IMR-90 (cell line): ENCODE measurements at places on chromosomes 12 and 14. TPM values are rescaled to one million over a fixed set of nuclear protein-coding genes. Genes with fewer than 3 reads are reported as not detected.

DNA sequence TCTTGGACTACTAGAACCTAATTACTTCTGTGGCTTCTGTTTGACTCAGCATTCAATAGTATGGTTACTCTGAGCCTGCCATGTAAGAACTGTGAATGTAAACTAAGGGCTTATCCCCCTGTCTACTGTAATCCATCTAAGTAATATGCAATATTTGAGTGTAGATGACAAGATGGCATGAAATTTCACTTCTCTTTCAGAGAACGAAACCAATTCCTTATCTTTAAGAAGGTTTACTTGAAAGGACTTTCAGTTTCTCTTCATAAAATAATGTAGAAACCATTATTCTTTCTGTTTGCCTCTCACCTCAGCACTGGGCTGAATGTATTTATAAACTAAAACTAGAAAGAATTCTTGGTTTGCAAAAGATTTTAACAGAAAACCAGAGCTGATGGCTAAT is 60.4 kb upstream of the ARID2 start:
- H3K27ac ChIP-seq, result no peak overlapping the region
- no peaks in the 10 kb centered on the region for H3K36me3 ChIP-seq
- peak overlapping the region; percentile 27 for H3K4me3 ChIP-seq

- no peak overlapping the region for H3K4me3 ChIP-seq
- H3K4me1 ChIP-seq, result no peaks in the 10 kb centered on the region
- no peak for DNase-seq
- H3K36me3 ChIP-seq, result no peaks in the 10 kb centered on the region
- H3K27ac ChIP-seq, result no peak overlapping the region
Measured at GRCh38 chr12:111102102-111102739, 181.8 kb upstream of the MYL2 start.

- no peaks in the 10 kb centered on the region for H3K27me3 ChIP-seq
- H3K4me3 ChIP-seq, result no peak overlapping the region
- H3K27ac ChIP-seq, result no peak overlapping the region
- no peaks in the 10 kb centered on the region for H3K4me1 ChIP-seq
- no peaks in the 10 kb centered on the region for H3K36me3 ChIP-seq
Measured at GRCh38 chr14:43132441-43132840, 1374.6 kb downstream of the FSCB start.

DNA sequence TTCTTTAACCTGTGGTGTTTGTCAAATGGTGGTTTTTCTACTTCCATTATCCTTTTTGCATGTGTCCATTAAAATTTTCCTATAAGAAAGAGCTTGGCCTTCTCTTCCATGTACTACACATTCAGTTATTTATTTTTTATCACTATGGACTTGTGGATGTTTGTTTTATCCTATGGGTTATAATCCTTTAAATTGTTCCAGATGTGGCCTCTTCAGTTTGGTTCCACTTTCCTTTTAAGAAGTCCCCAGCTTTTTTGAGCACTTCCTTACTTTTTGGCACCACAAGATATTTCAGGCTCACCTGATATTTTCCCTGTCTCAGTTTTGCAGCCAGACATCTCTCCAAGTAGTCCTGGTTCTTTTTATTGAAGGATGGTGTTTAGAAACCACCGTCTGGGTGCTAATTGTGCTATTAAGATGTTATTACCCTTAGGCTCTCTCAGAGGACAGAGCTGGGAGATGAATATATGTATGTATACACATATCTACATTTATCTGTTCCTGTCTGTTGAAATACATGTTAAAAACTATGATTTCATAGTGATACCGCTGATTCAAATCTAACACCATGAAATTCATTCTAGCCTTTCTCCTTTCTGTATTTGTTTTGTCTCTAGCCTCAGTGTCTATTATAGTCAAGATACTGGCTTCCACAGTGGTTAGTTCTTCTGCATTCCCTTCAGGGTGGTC is 408.5 kb upstream of the RGS6 start:
- H3K4me3 ChIP-seq, result no peak overlapping the region
- DNase-seq, result peak; percentile 42
- no peaks in the 10 kb centered on the region for H3K36me3 ChIP-seq
- peaks cover 9% of the 10 kb centered on the region for H3K4me1 ChIP-seq
- H3K27me3 ChIP-seq, result no peaks in the 10 kb centered on the region

- H3K36me3 ChIP-seq, result no peaks in the 10 kb centered on the region
- H3K4me1 ChIP-seq, result no peaks in the 10 kb centered on the region
- H3K27me3 ChIP-seq, result no peaks in the 10 kb centered on the region
- no peak overlapping the region for H3K27ac ChIP-seq
- H3K4me3 ChIP-seq, result no peak overlapping the region
- DNase-seq, result peak; percentile 31
Measured at GRCh38 chr12:40312982-40313576, 88.3 kb downstream of the LRRK2 start.

GRCh38 chr14:80464531-80465149 is 253.3 kb upstream of the DIO2 start:
- H3K27me3 ChIP-seq, result no peaks in the 10 kb centered on the region
- no peaks in the 10 kb centered on the region for H3K4me1 ChIP-seq
- no peak for DNase-seq
- no peaks in the 10 kb centered on the region for H3K36me3 ChIP-seq
- H3K4me3 ChIP-seq, result no peak overlapping the region
- H3K27ac ChIP-seq, result no peak overlapping the region

DNA sequence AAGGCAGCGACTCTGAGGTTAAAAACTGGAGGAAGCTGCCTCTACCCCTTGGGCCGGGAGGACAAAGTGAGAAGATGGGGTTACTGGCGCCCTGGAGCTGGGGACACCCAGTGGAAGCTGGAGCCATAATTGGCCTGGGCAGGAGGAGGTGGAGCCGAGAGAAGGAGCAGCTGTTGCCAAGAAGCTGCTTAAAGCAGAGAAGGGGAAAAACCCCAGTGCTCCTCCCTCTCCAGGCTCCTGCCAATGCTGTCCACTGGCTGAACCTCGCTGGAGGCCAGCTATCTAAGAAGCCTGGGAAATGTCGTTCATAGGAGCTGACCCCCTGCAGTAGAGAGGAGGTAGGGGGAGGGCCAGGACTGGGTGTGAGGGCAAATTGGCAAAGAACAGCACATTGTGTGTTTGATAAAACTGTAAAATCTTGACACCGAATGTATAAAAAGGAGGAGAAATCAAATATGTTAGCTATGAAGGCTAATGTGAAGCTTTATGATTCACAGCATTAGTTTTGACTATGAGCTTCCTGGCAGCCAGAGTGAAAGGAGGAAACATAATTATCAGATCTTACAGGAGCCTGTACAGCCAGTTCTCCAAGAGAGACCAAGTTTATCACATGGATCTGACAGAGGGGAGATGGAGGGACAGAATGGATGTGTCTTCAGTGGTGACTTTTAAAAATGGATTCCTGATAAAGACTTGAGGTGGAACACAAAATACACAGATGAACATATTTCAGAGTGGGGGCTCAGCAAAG is 9.5 kb downstream of the HHIPL1 start:
- no peak overlapping the region for H3K4me3 ChIP-seq
- H3K4me1 ChIP-seq, result peaks cover 3% of the 10 kb centered on the region; the same call in 1 of the 2 replicates
- DNase-seq, result peak; percentile 81

DNA sequence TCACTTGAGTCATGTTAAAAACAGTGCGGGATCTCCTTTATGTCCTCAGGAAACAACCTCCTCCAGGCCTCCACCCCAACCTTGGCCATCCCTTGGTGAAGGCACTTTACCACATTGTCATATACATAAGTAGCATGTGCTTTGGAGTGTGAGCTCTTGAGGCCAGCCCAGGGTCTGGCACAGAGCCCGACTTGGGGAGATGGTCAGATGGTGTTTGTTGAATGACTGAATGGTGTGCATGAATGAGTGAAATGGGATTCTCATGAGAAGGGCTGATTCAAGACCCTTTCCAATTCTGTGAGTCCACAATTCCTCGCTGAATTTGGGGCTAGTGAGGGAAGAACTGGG is 52.9 kb upstream of the DLK1 start:
- H3K4me3 ChIP-seq, result no peak overlapping the region
- no peaks in the 10 kb centered on the region for H3K36me3 ChIP-seq
- no peak for DNase-seq
- no peak overlapping the region for H3K27ac ChIP-seq
- peaks cover 50% of the 10 kb centered on the region for H3K27me3 ChIP-seq

- DNase-seq, result peak; percentile 93
- H3K36me3 ChIP-seq, result no peaks in the 10 kb centered on the region
- peaks cover 36% of the 10 kb centered on the region for H3K4me1 ChIP-seq
- no peaks in the 10 kb centered on the region for H3K27me3 ChIP-seq
- peak overlapping the region; percentile 50; the same call in 1 of the 2 replicates for H3K27ac ChIP-seq
Measured at GRCh38 chr14:69648480-69649451, 37.4 kb downstream of the SUSD6 start.

DNA sequence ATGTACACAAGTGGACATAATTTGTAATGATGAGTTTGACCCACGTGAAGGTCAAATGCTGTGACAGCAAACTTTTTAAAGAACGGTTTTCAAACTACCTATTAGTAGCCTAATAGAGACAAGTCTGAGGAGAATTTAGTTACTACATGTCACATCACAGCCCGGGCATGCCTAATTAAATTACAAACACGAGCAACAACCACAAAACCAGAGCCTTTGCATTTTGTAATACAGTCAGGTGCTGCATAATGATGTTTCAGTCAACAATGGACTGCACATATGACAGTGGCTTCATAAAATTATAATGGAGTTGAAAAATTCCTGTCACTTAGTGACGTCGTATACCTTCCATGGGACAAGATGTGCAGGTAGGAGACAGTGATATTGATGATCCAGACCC is 274.5 kb downstream of the DACT1 start:
- no peaks in the 10 kb centered on the region for H3K36me3 ChIP-seq
- no peak overlapping the region for H3K4me3 ChIP-seq
- H3K27ac ChIP-seq, result no peak overlapping the region
- no peak for DNase-seq
- H3K27me3 ChIP-seq, result no peaks in the 10 kb centered on the region; the same call in none of the 2 replicates
- no peaks in the 10 kb centered on the region for H3K4me1 ChIP-seq

GRCh38 chr12:53942467-53942997 is 3.9 kb downstream of the HOXC13 start:
- DNase-seq, result no peak
- no peak overlapping the region for H3K27ac ChIP-seq

GRCh38 chr14:96261772-96262655 is 6.0 kb downstream of the BDKRB1 start:
- H3K27me3 ChIP-seq, result no peaks in the 10 kb centered on the region
- H3K36me3 ChIP-seq, result peaks cover 63% of the 10 kb centered on the region
- H3K4me3 ChIP-seq, result no peak overlapping the region
- peak overlapping the region; percentile 88 for H3K27ac ChIP-seq
- H3K4me1 ChIP-seq, result peaks cover 39% of the 10 kb centered on the region

DNA sequence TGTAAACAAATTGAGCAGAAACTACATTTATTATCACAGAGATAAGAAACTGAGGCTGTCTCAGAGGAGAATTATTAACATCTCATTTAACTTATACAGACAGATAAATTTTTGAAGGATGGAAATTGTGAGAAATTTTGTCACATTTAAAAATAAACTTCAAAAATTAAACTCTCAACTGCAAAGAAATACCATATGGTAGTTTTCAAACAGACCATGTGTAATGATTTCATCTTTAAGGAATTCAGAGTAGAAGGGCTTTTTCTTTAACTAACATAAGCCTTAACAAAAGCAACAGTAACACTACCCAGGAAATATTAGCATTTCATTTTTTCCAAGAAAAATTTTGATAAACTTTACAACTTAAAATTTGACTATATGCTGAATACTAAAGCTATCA is 26.6 kb downstream of the NUP37 start:
- peak overlapping the region; percentile 69; the same call in 1 of the 2 replicates for H3K27ac ChIP-seq
- DNase-seq, result peak; percentile 58
- H3K27me3 ChIP-seq, result no peaks in the 10 kb centered on the region
- H3K4me3 ChIP-seq, result no peak overlapping the region
- peaks cover 3% of the 10 kb centered on the region; the same call in 1 of the 2 replicates for H3K4me1 ChIP-seq

DNA sequence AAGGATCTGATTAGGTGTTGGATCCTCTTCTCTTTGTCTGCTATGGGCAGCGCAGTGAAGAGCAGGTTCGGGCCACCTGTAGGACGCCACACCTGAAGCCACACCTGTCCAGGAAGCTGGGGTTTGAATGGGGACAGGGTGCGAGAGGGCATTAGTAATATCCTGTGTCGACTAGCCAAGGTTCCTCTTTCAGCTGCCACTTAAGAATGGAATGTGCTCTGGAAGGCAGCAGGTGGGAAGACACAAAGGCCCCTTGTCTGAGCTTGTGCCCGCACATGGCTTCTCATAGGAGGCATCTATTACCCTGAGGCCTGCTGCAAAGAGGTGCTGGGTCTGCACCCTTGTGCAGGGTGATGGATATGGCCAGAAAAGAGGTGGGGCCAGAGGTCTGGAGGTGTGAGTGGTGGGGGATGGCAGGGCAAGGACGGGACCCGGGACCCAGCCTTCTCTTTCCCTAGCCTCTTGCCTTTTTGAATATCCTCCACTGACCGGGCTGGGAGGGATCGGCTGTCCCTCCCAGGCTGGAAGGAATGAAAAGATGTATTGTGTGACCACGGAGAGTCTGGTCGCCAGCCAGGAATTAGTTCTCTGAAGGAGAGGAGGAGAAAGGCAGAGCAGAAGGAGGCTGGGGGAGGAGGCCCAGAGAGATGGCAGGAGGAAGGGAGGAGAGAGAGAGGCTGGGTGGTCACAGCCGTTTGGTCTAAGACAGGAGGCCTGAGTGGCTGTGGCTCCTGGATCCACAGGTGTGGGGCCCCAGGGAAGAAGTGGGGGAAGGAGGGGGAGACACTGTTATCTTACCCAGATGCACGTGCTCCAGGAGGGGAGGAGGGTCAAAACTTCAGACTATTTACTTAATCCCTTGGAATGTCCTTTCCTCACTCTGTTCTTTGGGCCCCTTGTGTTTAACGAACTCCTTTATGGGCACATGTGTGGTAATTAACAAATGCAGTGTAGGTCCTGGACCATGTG is 101.5 kb downstream of the SMOC1 start:
- no peaks in the 10 kb centered on the region for H3K27me3 ChIP-seq
- H3K4me3 ChIP-seq, result no peak overlapping the region
- peaks cover 14% of the 10 kb centered on the region for H3K36me3 ChIP-seq
- no peak for DNase-seq
- peaks cover 19% of the 10 kb centered on the region for H3K4me1 ChIP-seq

DNA sequence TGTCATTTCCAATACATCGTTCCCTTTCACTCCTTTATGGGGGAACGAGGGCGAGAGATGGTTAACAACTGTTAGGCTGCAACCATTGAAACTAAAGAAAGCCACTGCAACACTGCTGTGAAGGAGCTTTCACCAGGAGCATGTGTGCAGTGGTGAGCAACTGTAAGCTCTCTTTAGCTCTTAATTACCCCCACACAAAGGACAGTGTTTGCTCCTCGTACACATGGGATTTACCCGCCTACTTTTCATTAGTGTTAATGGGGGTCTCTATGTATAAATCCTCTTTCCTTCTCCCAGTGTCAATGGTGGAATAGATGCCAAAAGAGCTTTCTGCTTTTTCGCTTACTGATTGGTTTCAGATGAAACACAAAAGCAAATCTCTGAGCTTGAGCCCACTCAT is 343.1 kb downstream of the FLRT2 start:
- no peaks in the 10 kb centered on the region for H3K4me1 ChIP-seq
- no peak overlapping the region for H3K27ac ChIP-seq
- no peak overlapping the region for H3K4me3 ChIP-seq
- no peaks in the 10 kb centered on the region for H3K36me3 ChIP-seq

Gene SERPINA12
- not detected in 2 replicates for total RNA-seq

Gene TAS2R30
- total RNA-seq, result 5.0 and 7.2 TPM in 2 replicates

Gene SMCO2
- not detected in 2 replicates for total RNA-seq

Gene PTGDR
- not detected in 2 replicates for total RNA-seq

Gene KERA
- total RNA-seq, result not detected in 2 replicates

Gene ACSM4
- not detected in 2 replicates for total RNA-seq

Gene SCN8A
- 14.7 and 19.7 TPM in 2 replicates for total RNA-seq

Gene OTOGL
- 0.18 and 0.28 TPM in 2 replicates for total RNA-seq

Gene IRAK4
- total RNA-seq, result 27.6 and 30.8 TPM in 2 replicates

Gene NTF3
- 12.2 TPM in 2 replicates for total RNA-seq

Gene IL31
- total RNA-seq, result not detected in 2 replicates

Gene KCNC2
- total RNA-seq, result not detected in 2 replicates
